Renal cortex interstitium (tissue), 15 donors: ENCODE measurements at places on chromosomes 13 and 19. TPM values are rescaled to one million over a fixed set of nuclear protein-coding genes. Genes with fewer than 3 reads are reported as not detected.

Gene STARD13
- polyA plus RNA-seq, result 21.6 TPM

Gene CLEC17A
- polyA plus RNA-seq, result 0.11 TPM

Gene CGB1
- polyA plus RNA-seq, result not detected

Gene MISP
- 5.8 TPM for polyA plus RNA-seq

Gene FARP1
- polyA plus RNA-seq, result 251 TPM

Gene C1QTNF9B
- 0.83 TPM for polyA plus RNA-seq

Gene NANOS3
- 0.79 TPM for polyA plus RNA-seq

Gene SKA3
- polyA plus RNA-seq, result 14.0 TPM

Gene OR10H1
- 0.08 TPM for polyA plus RNA-seq

Gene NLRP11
- 0.20 TPM for polyA plus RNA-seq

Gene ZNF787
- polyA plus RNA-seq, result 24.0 TPM

Gene BICRA
- 16.6 TPM for polyA plus RNA-seq

GRCh38 chr13:89746554-89746953 lies 1600.9 kb upstream of the MIR17HG start:
- no peak for DNase-seq

DNA sequence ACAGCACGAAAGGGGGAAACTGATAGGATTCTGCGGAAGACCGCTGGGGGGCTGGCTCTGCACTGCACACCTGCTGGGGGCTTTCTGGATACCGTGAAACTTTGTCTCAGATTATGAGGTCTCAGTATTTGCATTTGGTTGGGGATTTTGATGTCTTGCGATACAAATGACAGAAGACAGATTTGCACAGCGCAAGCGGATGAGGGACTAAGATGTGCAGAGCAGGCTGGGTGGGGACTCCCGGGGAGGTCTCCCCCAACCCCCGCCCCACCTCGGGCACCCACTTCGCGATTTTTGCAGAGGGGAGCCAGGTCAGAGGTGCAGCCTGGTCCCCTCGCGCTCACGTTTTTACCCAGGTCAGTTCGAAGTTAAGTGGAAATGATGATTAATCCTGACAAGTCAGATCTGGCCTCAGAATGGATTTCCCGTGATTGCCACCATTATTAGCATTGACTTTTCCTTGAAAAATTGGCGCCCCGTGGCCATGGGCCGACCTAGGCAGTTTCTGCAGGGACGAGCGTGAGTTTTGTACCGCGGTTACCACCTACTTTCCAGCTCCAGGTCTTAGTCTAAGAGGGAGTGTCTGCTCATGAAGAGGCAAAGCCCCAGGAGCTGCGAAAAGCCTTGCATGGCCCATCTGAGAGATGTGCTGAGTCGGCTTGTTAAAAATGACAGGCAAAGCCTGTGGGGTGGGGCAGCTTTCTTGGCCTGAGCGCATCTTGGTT lies 1.3 kb upstream of the GJB2 start:
- DNase-seq, result no peak

DNA sequence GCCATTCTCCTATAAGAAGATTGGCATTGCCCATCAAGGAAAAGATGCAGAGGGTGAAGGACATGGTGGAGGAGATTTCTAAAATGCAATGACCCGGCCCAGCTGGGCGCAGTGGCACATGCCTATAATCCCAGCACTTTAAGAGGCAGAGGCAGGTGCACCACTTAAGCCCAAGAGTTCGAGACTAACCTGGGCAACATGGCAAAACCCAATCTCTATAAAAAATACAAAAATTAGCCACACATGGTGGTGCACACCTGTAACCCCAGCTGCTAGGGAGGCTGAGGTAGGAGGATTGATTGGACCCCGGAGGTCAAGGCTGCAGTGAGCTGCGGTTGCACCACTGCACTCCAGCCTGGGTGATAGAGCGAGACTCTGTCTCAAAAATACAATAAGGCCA lies 331.8 kb downstream of the FOXO1 start:
- DNase-seq, result no peak

DNA sequence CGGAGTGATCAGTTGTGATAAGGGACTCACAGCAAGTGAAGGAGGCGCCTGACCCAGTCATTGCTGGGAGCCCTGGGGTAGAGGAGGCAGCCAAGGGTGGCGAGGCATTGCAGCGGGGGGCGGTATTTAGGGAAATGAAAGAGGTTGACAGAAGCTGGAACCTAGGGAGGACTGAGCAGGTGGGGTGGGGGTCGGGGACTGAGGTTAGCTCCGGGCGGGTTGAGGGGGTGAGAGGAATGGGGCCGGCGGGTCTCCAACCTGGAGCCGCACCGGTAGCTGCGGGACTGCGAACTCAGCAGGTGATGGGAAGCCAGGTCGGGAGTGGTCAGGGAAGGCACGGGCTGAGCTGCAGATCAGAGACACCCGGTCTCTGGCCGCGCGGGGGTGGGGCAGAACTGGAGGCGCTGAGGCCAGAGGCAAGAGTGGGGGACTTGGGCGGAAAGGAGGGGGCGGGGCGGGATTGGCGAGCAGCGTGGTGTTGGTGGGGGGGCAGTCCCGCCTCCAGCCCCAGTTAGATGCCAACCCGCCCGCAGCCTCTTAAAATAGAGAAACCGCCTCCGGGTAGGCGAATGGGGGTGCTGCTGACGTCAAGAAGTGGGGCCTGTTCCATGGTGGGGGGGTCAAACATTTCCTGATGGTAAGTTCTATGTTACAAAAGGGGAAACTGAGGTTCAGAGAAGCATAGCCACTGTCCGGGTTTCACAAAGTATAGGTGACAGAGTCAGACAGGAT lies 1.5 kb downstream of the MAST3 start:
- DNase-seq, result no peak

DNA sequence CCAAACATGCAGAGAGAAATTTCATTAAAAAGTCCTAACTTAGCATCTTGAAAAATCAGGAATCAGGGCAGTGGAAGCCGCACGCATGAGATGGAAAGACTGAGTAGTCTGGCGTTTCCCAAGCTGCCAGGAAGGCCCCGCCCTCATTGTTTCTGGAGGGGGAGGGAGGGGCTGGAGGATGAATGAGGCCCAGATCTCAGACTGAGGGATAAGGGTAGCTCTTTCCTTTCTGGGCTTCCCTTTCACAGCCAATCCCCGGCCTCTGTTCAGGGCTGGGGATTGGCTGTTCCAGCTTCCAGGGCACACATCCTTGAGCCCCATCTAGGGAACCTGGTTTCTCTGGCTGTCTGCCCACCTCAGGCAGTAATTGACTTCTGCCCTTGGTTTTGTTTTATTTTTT lies 7.3 kb downstream of the C19orf53 start:
- no peak for DNase-seq

DNA sequence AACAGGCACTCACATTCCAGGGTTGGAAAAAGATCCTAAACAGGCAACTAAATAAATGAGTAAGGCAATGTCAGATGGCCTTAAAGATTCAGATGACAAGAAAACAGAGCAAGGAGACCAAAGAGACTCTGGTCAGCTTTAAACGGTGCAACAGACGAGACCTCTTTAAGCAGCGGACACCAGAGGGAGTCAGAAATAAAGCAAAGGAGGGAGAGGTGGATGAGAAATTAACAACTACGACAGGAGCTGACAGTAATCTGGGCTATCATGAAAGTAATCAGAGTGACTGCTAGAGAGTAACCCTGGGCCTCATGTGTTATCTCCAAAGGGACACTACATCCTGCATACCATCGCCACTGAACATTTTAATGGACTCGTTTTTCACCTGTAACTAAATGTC lies 1.1 kb downstream of the ZNF550 start:
- DNase-seq, result no peak

DNA sequence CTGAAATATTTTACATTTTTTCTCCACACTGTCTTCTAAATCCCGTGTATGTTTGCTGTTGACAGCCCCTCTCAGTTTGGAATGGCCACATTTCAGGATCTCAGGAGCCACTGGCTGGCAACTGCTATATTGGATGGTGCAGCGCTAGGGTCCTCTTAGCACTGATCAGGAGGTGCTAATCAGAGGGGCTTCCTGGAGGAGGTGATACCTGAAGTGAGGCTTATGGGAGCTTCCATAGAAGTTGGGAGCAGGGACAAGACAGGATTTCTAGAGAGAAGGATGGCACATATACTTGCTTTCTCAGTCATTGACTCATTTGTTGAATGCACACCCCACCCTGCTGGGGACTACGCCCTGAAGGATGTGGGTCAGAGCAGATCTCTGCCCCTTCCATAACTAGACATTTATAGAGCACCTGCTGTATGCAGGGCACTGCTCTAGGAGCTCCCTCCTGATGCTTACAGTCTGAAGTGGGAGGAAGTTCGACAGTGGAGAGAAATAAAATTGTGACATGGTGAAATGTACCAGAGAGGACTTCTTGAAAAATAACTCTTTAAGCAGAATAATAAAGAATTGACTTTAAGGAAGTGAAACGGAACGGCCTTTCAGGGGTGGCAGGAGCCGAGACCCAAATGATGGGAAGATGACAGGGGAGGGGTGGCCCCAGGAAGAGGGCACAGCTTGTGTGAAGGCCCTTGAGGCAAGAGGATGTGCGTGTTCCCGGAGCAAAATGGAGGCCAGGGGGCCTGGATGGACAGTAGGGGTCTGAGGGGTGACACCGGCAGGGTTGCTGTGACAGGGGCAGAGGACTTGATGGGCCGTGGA lies 13.1 kb downstream of the AP2A1 start:
- DNase-seq, result no peak

GRCh38 chr13:44768239-44768638 lies 192.1 kb upstream of the TSC22D1 start:
- DNase-seq, result no peak

DNA sequence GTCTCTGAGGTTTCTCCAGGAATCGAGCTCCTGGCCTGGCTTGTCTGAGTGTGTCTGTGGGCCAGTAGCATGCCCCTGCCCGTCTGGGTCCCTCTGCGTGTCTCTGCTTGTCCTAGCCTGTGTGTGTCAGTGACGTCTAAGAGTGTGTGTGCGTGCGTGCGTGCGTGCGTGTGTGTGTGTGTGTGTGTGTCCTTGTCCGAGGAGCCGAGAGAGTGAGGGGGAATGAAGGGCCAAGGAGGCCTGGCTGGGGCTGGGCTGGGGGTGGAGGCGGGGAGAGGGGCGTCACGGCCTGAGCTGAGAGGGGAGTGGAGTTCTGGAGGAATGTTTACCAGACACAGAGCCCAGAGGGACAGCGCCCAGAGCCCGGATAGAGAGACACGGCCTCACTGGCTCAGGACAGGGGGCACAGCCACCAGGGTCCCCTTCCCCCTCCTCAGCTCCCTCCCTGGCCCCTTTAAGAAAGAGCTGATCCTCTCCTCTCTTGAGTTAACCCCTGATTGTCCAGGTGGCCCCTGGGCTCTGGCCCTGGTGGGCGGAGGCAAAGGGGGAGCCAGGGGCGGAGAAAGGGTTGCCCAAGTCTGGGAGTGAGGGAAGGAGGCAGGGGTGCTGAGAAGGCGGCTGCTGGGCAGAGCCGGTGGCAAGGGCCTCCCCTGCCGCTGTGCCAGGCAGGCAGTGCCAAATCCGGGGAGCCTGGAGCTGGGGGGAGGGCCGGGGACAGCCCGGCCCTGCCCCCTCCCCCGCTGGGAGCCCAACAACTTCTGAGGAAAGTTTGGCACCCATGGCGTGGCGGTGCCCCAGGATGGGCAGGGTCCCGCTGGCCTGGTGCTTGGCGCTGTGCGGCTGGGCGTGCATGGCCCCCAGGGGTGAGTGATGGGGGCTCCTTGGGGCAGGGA lies at the start of gene AXL:
Gene AXL (plus strand): TSS at position 609 of the 893 bp plus-strand sequence. CDS start 170 bp downstream, at position 779.
- peak; percentile 63 for DNase-seq

GRCh38 chr13:19984430-19985218 lies 26.1 kb downstream of the ZMYM2 start:
- peak; percentile 4 for DNase-seq

GRCh38 chr13:112881656-112882554 lies 87.1 kb upstream of the MCF2L start:
- no peak for DNase-seq

DNA sequence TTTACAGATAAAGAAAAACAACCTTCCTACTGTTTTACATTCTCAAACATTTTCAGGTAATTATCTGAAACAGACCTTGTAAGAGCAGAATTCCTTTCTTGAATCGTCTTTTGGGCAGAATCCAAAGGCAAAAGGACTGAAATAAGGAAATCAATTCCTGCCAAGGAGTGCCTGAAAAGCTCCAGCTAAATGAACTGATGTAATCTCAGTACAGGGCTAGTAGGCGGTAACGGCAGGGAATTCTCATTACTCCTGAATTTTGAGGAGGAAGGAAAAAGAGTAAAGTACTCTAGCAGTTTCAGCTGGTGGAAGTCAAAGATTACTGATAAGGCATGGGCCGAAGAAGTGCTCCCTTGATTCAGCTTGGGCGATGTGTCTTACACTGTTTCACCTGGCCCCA lies 168.4 kb downstream of the PCDH9 start:
- no peak for DNase-seq

DNA sequence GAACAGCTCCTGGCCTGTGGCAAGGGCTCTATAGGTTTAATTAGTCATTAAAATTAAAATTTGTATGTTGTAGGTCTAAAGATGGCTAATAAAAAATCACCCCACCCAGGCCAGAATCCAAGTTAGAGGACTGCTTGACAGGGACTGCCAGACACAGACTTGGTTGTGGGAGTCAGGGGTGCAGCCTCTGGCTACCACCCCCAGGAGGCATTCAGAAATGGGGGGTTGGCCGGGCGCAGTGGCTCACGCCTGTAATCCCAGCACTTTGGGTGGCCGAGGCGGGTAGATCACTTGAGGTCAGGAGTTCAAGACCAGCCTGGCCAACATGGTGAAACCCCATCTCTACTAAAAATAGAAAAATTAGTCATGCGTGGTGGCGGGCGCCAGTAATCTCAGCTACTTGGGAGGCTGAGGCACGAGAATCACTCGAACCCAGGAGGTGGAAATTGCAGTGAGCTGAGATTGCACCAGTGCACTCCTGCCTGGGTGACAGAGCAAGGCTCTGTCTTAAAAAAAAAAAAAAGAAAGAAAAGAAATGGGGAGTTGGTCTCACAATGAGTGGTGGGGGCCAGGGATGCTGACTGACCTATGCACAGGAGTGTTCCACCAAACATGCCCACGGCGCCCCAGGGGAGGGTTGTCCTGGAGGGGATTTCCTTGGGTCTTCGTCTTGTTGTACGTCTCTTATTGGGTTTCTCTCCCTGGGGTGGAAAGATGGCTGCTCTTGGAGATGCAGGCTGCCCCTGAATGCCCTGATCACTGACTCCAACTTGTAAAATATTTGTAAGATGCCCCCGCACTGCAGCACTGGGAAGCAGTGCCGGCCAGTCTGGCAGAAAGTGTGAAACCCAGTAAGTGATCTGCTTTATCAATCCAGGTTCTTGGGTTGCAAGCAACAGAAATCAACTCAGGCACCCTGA lies 68.8 kb downstream of the SIPA1L3 start:
- no peak for DNase-seq

DNA sequence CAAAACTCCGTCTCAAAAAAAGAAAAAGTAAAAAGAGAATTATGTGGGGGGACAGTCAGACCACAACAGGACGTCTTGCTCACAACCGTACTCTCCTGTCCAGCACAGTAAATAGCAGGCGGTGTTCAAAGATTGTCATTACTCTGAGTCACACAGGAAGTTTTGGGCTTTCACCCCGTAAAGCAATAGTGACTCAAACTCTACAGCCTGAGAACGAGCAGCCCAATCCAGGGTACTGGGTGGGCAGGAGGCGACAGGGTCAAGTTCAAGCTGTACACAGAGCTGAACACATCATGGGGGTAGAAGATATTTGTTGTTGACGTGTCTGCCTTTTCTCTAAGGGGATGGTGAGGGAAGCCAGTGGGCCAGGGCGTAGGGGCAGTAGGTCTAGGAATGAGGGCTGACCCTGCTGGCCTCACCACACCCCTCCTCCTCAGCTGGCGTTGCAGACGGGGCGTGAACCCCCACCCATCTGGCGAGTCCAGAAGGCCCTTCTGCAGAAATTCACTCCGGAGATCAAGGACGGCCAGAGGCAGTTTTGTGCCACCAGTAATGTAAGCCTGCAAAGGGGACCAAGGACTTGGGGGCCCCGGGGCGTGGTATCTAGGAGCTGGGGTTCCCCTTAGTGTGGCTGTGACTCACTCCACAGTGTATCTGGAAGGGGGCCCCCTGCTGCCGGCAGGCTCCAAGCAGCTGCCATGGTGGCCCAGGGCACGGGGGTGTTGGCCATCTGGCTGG lies 23.3 kb downstream of the PRR12 start:
- DNase-seq, result no peak

- DNase-seq, result no peak
Observed at GRCh38 chr19:18999896-19000620, 33.3 kb downstream of the SUGP2 start.
